T-helper 2 cell treated with Interferon-gamma antibody and Interleukin-4, amounts not matched to agents 5 μg/mL and 100 μg/mL, for 36 hours (primary cell): ENCODE measurements at places on chromosomes 4 and X.

DNA sequence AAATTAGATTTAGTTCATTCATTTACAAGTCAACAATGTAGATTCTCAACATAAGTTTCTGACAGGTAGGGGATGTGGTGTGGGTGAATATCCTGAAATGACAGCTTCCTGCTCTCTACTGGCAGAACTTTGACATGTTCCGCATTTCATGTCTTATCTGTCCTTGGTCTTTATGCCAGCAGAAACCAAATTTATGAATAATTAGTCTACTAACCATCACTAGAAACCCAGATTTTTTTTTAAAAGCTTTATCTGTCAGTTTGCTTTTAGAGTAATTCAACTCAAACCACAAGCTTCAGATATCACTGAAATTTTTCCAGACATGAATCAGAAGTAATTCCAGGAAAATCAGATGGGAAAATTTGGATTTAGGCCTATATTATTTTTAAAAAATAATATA is 17.9 kb downstream of the COQ2 start:
- DNase-seq: no peak

GRCh38 chr4:2789351-2789750 is 3.5 kb upstream of the SH3BP2 start:
- DNase-seq: no peak

GRCh38 chrX:56600141-56600540 is 36.7 kb downstream of the UBQLN2 start:
- DNase-seq: no peak

DNA sequence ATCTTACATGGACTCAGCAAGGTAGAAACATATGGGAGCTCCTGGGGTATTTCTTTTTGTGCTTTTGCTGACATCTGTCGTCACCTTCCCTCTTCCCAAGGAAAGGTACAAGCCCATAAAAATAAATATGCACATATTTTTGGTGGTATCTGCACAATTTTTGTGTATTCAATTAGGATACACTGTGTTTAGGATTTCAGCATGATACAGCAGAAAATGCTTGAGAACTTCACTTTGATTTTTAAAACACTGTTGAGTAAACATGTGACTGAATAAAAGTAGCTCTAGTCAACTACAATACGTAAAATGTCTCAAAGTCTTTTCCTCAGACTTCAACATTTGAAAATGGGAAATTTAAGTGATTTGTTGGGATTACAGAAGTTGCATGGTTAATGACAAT is 99.4 kb upstream of the SPANXC start:
- DNase-seq: no peak

DNA sequence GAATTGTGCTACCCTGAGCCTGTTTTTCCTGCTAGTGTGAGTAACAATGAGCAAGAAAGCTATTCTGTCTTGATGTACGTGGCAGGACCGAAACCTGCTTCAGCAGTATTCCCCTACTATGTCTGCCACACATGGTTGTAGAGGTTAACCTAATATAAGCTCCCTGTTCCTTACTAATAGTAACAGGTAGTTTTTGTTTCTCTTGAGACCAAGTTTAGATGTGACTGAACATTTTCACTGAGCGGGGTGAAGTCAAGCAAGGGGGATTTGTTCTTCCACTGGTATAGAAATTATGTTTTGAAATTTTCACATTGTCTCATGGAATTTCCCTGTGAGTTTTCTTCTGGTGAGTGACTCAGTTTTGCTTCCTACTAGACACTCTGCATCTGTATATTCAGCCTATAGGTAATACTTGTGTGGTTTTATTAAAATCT is 37.3 kb downstream of the RRAGB start:
- DNase-seq: no peak
